ENCODE measurements at places on chromosomes 5 and 9.

DNA sequence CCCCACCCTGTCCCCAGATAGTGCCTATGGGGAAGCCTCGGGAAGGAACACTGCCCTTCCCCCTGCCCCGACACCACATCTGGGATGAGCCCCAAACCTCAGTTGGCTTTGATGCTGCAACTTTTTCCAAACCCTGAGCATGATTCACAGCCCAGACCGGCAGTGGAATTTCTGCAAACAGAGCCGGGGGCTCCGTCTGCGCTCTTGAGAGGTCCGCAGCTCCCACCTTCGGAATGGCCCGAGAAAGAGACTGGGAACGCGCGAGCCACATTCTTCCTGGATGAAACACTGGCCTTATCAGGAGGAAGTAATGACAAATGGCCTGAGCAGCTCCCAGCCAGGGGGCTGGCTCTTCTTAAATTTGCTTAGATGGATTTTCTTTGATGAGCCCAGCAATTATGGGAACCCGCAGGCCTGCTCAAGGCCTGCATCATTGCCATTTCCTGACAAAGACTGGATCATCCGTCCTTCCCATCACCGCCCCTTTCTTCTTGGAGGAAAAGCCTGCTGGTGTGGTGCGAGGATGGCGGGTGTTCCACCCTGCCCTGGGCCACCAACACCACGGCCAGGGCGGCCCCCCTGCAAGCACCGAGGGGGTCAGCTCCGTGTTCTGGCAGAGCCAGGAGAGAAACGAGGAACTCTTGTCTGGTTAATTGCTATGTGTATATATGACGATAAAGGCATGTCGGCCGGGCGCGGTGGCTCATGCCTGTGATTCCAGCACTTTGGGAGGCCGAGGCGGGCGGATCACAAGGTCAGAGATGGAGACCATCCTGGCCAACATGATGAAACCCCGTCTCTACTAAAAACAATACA is 38.8 kb upstream of the COL5A1 start:
- H3K4me3 ChIP-seq: no peak overlapping the region
- H3K27me3 ChIP-seq: no peaks in the 10 kb centered on the region
- no peak overlapping the region for H3K27ac ChIP-seq
- no peaks in the 10 kb centered on the region for H3K36me3 ChIP-seq
- no peak for DNase-seq
- H3K4me1 ChIP-seq: no peaks in the 10 kb centered on the region

GRCh38 chr5:132370181-132370970 is 866 bp downstream of the SLC22A5 start:
- no peak for DNase-seq
- no peaks in the 10 kb centered on the region for H3K27me3 ChIP-seq
- peak overlapping the region; percentile 89 for H3K4me3 ChIP-seq
- no peaks in the 10 kb centered on the region for H3K36me3 ChIP-seq
- H3K27ac ChIP-seq: peak overlapping the region; percentile 85

- peaks cover 7% of the 10 kb centered on the region for H3K36me3 ChIP-seq
- H3K27me3 ChIP-seq: no peaks in the 10 kb centered on the region
- no peak overlapping the region for H3K27ac ChIP-seq
- H3K4me1 ChIP-seq: no peaks in the 10 kb centered on the region
- no peak for DNase-seq
- H3K4me3 ChIP-seq: no peak overlapping the region
Measured at GRCh38 chr5:73587923-73588322, 22.4 kb downstream of the UTP15 start.

DNA sequence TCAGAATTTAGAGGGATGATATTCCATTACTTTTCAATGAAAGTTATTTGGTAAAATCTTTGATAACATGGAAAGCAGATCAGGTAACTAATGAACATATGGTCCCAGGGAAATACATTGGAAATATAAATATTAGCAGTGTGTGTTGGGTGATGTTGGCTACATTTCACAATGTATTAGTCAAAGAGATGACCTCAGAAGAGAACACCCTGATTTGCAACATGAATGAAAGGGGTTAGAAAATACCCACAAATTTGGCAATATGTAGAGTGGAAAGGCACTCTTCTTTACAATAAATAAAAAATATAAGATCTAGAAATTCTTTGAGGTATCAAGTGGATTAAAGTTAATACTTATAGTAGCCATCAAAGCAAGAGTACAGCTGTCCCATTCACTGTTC is 606.7 kb downstream of the PSAT1 start:
- no peak for DNase-seq
- peaks cover 34% of the 10 kb centered on the region for H3K27me3 ChIP-seq
- no peak overlapping the region for H3K4me3 ChIP-seq
- no peak overlapping the region for H3K27ac ChIP-seq
- H3K4me1 ChIP-seq: peaks cover 5% of the 10 kb centered on the region
- H3K36me3 ChIP-seq: peaks cover 2% of the 10 kb centered on the region

DNA sequence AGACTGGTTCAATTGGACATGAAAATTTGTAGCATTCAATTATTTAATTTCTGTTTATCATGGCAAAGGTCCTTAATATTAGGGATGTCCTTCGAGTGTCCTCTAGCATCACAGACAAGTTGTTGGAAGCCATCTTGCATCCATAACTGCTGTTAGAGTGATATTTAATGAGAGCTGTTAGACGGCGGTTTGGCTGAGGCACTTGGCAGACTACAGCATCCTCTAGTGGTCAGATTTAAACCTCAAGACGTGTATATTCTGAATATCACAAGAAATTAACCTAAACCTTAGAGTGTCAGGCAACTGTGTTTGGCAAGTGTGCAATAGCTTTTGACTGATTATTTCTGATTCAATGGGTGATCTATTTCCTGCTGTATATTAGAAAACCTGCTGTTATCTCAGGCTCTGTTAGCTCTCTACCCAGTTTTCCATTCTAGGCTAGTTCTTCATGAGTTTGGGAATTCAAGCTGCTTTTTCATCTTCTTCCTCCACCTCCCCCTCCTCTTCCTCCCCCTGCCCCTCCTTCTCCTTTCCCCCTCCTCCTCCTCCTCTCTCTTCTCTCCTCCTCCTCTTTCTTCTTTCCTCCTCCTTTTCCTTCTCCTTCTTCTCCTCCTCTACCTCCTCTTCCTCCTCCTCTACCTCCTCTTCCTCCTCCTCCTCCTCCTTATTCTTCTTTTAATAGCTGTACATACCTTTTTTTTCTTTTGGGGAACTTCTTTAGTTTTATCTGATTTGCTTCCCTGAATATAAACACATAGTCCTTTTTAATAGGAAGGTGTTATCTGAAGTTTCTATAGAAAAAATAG is 8.6 kb downstream of the SPINK1 start:
- no peaks in the 10 kb centered on the region for H3K36me3 ChIP-seq
- H3K27me3 ChIP-seq: no peaks in the 10 kb centered on the region
- H3K27ac ChIP-seq: no peak overlapping the region

- no peak overlapping the region for H3K27ac ChIP-seq
- H3K4me3 ChIP-seq: no peak overlapping the region
- H3K36me3 ChIP-seq: peaks cover 10% of the 10 kb centered on the region
- no peaks in the 10 kb centered on the region for H3K4me1 ChIP-seq
- no peak for DNase-seq
Measured at GRCh38 chr5:43581398-43581797, 21.6 kb upstream of the NNT start.

DNA sequence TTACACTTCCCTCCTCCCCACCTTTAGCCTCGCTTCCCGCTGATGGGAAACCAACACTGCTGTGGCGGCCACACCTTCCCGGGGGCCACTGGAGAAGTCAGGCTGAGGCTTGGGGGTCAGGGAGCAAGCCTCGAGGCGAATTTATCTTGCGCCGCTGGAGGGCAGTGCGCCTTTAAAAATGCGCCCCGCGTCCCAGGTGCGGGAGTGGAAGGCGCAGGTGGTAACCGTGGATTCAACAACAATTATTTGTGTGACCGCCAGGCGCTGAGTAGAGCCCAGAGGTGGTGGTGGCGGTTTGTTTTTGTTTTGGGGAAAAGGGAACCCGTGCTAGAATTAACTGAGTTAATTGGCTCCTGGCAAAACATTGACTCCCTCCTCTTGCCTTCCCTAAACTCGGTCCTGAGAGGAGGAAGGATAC is 1.1 kb downstream of the CFAP77 start:
- peak overlapping the region; percentile 79 for H3K4me3 ChIP-seq
- peaks cover 36% of the 10 kb centered on the region for H3K27me3 ChIP-seq
- peak; percentile 61 for DNase-seq
- no peaks in the 10 kb centered on the region for H3K36me3 ChIP-seq

DNA sequence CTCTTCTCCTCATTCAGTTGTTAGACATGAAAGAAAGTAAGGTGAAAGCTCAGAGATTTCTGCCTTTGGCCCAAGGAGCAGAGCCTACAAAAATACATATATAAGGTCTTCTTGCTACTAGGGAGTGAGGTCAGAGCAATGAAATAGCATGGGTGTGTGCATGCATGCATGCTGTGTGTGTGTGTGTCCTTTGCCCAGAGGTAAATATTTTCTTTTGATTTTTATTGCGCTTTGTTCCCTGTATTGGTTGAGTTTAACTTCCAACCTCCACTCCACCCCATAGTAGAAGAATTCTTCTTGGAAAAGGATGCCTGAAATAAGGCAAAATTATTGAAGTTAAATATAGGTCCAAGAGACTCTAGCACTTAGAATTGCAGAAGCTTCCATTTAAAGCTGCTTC is 248.0 kb upstream of the PTGER4 start:
- H3K36me3 ChIP-seq: no peaks in the 10 kb centered on the region
- no peak overlapping the region for H3K4me3 ChIP-seq

GRCh38 chr5:96236831-96237230 is 196.2 kb downstream of the PCSK1 start:
- H3K4me3 ChIP-seq: no peak overlapping the region
- H3K36me3 ChIP-seq: no peaks in the 10 kb centered on the region
- no peak for DNase-seq
- no peak overlapping the region for H3K27ac ChIP-seq
- no peaks in the 10 kb centered on the region for H3K27me3 ChIP-seq

DNA sequence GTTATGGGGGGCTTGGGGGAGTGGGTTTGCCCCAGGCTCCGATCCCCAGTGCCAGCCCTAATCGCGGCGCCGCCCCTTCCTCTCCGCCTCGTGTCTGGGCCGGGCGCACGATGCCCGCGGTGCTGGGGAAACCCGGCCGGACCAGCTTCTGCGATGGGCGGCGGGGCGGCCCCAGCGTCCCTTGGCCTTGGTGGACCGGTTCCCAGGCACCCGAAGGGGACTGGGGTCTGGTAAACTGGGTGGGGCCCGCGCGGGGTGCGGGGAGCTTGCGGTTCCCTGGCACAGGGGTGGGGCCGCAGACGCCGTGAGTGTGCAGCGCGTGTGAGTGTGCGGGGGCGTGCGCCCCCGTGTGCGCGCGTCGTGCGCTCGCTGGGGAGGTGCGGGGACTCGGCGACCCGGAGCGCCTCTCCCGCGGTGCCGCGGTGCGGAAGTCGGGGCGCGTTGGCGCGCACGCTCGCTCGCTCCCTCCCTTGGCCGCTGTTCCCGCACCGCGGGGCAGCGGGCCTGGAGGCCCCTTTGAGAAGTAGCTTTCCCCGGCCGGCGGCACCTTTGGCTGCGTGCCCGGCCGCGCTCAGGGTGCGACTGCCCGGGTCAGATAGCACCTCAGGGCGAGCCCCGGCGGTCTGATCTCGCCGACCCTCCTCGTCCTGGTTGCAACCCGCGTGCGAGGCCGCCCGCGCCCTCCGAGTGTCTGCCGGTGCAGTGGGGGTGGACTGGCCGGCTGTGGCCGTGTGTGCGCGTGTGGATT is 568 bp downstream of the MACIR start:
- peaks cover 32% of the 10 kb centered on the region for H3K4me1 ChIP-seq
- peak overlapping the region; percentile 91 for H3K27ac ChIP-seq
- peaks cover 18% of the 10 kb centered on the region for H3K27me3 ChIP-seq
- DNase-seq: peak; percentile 59
- H3K36me3 ChIP-seq: no peaks in the 10 kb centered on the region
- peak overlapping the region; percentile 95 for H3K4me3 ChIP-seq

DNA sequence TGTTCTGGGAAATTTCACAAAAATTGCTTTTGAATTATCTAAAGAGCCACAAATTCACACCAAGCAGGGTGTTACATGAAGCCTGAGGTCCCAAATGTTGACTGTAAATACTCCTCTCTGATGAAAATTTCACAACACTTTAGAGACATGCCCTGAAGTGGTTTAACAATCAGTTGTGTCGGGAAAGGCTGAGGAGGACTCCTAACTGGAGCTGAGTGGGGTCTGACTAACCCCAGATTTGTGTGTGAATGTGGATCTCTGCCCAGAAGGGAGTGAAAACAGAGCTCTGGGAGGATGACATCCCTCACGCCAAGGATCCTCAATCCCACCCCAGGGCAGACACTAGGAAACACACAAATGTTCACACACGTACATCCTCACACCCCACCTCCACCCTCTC is 31.1 kb upstream of the GRXCR2 start:
- H3K27me3 ChIP-seq: no peaks in the 10 kb centered on the region
- no peaks in the 10 kb centered on the region for H3K4me1 ChIP-seq
- H3K4me3 ChIP-seq: no peak overlapping the region

DNA sequence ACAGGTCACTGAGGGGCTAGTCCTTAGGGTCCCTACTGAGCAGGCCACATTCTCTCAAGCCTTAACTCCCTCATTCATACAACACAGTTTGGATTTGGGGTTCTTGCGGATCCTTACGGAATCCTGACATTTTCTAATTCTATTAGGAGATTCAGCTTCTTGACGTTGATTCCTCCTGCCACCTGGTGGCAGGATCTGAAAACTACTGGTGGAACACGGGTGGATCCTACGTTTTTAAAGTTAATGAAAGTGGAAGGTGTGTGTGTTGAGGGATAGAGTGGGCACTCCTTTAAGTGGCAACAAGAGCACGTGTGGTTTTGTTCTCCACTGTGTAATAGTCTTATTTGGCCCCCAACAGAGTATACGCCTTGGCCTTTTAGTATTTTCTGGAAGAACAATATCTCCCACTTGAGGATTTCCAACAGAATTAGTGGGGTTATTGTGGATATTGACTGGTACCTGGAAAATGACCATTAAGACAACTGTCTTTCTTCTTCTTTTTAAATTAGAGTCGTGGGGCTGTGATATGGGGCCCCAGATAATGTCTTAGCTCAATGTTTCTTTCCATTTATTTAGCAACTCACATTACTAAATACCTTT is 25.2 kb downstream of the SLC28A3 start:
- peak; percentile 22 for DNase-seq
- H3K4me3 ChIP-seq: no peak overlapping the region
- peaks cover 6% of the 10 kb centered on the region for H3K27me3 ChIP-seq
- H3K36me3 ChIP-seq: no peaks in the 10 kb centered on the region
- H3K27ac ChIP-seq: no peak overlapping the region
- H3K4me1 ChIP-seq: peaks cover 2% of the 10 kb centered on the region

DNA sequence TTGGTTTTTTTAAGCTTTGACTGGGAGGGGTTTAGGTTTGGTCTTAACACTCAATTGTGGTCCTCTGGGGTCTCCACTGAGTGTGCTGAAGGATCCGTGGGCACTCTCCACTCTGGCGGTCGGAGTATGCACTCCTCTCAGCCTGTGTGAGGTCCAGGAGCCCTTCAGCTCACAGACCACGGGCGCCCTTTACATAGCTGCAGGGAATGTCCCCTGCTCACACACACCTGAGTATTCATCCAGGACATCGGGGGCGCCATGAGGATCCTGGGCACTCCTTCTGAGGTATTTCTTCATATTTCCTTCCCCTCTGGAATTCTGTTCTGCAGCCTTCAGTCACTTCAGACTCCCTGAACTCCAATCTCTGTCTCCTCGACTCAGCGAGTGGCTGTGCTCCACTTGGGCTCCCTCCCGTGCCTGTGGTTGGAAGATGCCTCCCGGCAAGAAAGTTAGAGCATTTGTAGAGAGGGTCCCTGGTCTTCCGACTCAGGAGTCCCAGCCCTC is 12.5 kb downstream of the TRIP13 start:
- DNase-seq: no peak
- H3K4me3 ChIP-seq: no peak overlapping the region
- H3K4me1 ChIP-seq: peaks cover 8% of the 10 kb centered on the region
- H3K36me3 ChIP-seq: peaks cover 46% of the 10 kb centered on the region
- H3K27me3 ChIP-seq: no peaks in the 10 kb centered on the region
